ENCODE measurements at places on chromosomes 16 and 17. TPM values are rescaled to one million over a fixed set of nuclear protein-coding genes. Genes with fewer than 3 reads are reported as not detected.

The TMEM95 gene
- total RNA-seq, result not detected

The METTL26 gene
- total RNA-seq, result 47.9 TPM

DNA sequence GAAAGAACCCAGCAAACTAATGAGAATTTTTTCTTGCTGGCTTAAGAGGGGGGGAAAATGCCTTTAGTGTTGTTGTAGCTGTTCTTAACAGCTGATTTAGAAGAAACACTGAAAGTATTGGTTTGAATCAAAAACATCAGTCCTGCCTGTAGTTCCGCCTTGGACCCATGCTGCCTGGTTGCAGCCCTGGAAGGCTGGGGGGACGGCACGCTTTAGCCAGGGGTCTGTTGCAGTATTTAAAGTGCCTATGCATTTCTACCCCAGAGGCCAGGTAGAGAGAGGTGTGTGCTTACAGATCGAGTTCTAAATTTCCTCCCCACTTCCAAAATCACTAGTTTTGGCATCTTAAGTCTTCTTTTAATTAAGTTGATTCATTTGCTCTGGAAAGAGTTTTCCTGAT is 201.9 kb downstream of the CCDC182 start:
- no peak for DNase-seq
- no peak overlapping the region for H3K27ac ChIP-seq
- peaks cover 7% of the 10 kb centered on the region for H3K27me3 ChIP-seq
- H3K4me1 ChIP-seq, result peaks cover 32% of the 10 kb centered on the region
- no peak overlapping the region for H3K4me3 ChIP-seq

DNA sequence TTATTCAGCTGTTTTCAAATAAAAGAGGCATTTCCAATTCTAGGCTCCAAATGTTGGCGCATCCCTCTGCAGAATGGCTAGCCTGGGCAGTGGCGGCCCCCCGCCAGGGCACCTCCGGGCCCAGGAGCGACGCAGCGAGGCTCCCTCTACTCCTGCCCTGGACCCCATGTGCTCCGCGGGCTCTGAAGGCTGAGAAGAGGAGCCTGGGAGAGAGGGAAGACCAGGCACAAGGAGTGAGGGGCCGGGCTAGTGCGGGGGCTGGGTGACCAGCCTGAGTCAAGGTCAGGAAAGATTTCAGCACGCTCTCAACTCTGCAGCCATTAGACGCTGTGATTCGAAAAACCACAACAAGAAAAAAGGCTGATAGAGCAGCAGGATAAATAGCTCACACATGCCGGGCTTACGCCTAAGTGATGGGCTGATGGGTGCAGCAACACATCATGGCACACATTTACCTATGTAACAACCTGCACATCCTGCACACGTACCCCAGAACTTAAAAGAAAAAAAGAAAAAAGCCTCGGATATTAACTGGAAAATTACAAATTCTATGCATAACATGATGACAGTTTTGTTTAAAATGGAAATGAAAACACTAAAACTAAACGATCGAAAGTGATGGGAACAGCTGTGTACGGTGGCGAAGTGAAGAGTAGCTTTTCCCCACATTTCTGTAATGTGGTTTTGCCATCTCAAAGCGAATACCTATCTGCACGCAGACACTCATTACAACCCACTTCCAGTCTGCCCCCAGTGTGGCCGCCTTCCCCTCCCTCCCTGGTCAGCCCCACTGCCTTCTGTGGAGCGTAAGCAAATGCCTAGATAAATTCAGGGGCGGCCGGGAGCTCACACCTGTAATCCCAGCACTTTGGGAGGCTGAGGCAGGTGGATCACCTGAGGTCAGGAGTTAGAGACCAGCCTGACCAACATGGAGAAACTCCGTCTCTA is 44.4 kb downstream of the MAP1LC3B start:
- peak overlapping the region; percentile 71 for H3K27ac ChIP-seq
- H3K4me1 ChIP-seq, result peaks cover 10% of the 10 kb centered on the region
- no peak for DNase-seq
- peaks cover 6% of the 10 kb centered on the region for H3K36me3 ChIP-seq
- no peak overlapping the region for H3K4me3 ChIP-seq
- H3K27me3 ChIP-seq, result no peaks in the 10 kb centered on the region

DNA sequence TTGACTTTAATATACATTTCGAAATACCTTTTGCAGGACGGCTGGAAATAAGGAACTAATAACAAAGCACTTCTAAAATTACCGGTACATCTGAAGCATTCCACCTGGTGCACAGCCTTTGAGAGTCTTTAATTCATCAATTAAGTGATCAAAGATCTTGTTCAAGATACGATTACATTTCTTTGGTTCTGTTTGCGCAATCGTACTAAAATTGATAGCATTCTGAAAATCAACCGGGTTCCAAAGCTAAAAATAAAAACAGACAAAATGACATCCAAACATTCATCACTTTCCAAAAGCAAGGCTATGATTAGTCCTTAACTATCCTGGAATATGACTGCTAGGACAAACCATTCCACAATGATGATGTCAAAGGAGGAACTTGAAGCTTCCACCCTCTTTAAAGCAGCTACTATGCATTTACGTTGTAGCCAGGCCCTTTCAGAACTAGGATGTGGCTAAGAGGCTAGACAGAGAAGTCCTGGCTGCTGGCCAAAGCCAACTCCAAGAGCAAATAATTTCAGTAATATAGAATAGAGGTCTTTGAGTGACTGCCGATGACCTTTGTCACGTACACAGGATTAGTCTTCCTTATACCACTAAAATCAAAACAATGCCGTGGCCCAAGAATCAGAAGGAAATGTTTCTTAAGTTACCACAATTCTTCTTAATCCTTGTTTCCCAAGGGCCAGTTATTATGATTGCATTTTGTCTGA is 299.8 kb upstream of the PSMD7 start:
- no peaks in the 10 kb centered on the region for H3K27me3 ChIP-seq
- H3K36me3 ChIP-seq, result no peaks in the 10 kb centered on the region
- peak; percentile 55 for DNase-seq
- no peak overlapping the region for H3K27ac ChIP-seq
- no peaks in the 10 kb centered on the region for H3K4me1 ChIP-seq

The PLA2G10 gene
- 0.18 TPM for total RNA-seq

DNA sequence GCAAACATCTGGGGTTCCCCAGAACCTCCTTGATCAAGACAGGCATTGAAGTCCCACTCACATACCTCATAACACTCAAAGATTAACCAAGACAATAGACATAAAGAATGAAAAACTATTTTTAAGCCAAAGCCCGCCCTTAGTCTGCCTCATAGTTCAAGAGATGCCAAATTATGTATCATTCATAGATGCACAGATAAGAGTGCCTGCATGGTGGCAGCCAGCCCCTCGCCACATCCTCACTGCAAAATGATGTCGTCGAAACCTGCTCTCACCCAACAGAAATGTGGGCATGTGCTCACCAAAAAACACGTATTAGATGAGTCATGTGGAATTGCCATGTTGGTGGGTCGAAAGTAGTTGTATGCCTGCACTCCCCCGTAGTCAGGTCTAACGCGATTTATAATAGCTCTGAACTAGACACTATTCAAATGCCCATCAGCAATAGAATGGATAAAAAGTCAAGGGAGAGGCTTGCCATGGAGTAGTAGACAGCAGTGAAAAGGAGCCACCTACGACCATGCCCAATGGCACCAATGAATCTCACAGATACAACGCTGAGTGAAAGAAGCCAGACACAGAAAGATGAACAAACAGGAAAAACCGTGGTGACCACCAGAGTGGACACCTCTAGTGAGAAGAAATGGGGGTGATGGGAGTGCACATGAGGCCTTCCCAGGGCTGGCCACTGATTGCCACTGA is 64.8 kb downstream of the C16orf95 start:
- H3K4me1 ChIP-seq, result no peaks in the 10 kb centered on the region
- no peaks in the 10 kb centered on the region for H3K36me3 ChIP-seq
- no peak for DNase-seq
- H3K4me3 ChIP-seq, result no peak overlapping the region
- H3K27me3 ChIP-seq, result peaks cover 10% of the 10 kb centered on the region
- no peak overlapping the region for H3K27ac ChIP-seq
